IPS-NIHi11 (cell line): ENCODE measurements at places on chromosomes 2 and 18.

GRCh38 chr2:10390369-10390801, 57.7 kb downstream of the ODC1 start:
- DNase-seq, result no peak

- DNase-seq, result no peak
Observed at GRCh38 chr18:62828852-62829251, 113.5 kb downstream of the PHLPP1 start.

GRCh38 chr2:223418131-223418530, 184.0 kb downstream of the SCG2 start:
- DNase-seq, result no peak

- DNase-seq, result no peak
Observed at GRCh38 chr2:71603851-71604725, 150.7 kb downstream of the DYSF start.

- DNase-seq, result no peak
Observed at GRCh38 chr2:106995556-106995955, 109.6 kb upstream of the ST6GAL2 start.
